Activated CD4-positive, CD25-positive, alpha-beta regulatory T cell treated with anti-CD3 and anti-CD28 coated beads, Interleukin-2, amount 50 U/mL, for 24 hours (primary cell): ENCODE measurements at places on chromosomes 11 and 22.

- no peak for ATAC-seq
These were observed at the start of gene DDX25 for GRCh38 chr11:125903711-125904659. Gene DDX25 (plus strand): TSS chr11:125904508. CDS start chr11:125904518, 10 bp downstream.

DNA sequence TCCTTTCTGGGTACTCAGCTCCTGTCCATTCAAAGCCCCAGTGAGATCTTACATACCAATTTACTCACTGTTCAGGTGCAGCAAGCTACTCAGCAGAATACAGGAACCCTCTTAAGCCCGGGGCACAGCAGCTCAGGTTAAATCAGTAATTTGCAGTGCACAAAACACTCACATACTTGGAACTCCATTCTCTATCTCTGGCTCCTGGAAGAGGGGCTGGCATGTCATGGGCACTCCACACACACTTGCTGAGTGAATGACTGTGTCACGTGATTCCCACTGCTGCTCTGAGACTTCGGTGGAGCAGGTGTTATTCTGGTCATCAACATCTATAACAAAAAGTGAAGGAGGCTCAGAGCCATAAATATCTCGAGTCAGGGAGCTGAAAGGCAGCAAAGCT lies 157.3 kb upstream of the BDNF start:
- no peak for ATAC-seq

GRCh38 chr22:29375398-29376076 lies 12.8 kb downstream of the AP1B1 start:
- ATAC-seq = no peak

GRCh38 chr22:17371448-17371847 lies 2.2 kb downstream of the CECR2 start:
- ATAC-seq = no peak

GRCh38 chr11:108931168-108931567 lies 266.3 kb downstream of the DDX10 start:
- no peak for ATAC-seq

DNA sequence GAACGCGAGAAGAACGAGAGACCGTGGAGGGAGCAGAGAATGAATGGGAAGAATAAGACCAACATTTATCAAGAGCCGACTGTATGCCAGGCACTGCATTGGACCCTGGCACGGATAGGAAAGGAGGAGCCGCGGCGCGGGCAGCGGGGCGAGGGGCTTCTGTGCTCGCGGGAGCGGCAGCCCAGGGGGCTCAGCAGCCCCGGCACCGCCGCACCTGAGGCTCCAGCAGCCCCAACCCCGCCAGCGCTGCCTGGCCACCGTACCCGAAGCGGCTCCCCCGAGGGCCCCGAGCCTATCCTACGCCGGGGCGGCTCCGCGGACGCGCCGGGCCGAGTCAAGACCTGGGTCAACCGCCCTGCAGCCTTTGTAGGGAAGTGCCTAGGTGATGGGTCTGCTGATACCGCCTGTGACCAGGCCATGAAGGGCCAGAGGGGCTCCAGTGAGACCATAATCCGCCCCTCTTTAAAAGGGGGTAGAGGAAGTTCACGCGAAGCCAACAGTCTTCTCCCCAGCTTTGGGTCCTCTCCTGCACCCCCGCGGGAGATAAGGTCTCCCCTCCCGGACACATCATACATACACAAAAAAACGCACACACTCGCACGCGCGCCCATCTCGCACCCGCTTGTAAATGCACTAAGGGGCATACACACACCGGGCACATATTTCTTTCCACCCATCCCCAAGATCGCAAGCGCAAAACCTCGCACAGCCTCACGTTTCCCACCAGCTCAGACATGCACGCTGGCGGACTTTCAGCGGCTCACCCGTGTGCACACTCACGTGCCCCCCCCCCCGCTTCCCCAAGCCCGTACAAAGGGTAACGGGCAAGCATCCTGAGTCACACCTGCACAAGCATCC lies 935 bp upstream of the RTN4RL2 start:
- no peak for ATAC-seq

DNA sequence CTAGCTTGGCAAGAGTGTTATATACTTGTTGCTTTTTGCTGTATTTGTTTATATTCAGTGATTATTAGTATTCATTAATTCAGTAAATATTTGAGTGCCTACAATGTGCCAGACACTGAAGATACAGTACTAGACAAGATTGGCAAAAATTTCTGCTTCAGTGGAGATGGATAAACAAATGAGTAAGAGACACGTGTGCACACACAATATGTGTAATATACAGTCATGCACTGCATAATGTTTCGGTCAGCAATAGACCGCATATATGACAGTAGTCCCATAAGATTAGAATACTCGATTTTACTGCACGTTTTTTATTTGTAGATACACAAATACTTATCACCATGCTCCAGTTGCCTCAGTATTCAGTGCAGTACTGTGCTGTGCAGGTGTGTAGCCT lies 104.9 kb upstream of the GAL start:
- ATAC-seq = no peak

- no peak for ATAC-seq
These were observed 51.2 kb upstream of the MYOD1 start for GRCh38 chr11:17668166-17668565.

DNA sequence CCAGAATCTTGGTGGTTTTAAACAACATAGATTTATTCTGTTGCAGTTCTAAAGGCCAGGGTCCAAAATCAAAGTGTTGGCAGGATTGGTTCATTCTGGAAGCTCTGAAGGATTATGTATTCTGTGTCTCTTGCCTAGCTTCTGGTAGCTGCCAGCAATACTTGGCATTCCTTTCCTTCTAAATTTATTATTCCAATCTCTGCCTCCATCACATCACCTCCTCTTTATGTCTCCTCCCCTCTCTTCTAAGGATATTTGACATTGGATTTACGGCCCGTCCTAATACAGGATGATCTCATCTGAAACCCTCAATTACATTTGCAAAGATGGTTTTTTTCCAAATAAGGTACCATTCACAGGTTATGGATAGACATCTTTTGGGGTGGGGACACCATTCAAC lies 186.5 kb downstream of the SBF2 start:
- no peak for ATAC-seq
